ENCODE measurements at places on chromosomes 3 and 15. TPM values are rescaled to one million over a fixed set of nuclear protein-coding genes. Genes with fewer than 3 reads are reported as not detected.

DNA sequence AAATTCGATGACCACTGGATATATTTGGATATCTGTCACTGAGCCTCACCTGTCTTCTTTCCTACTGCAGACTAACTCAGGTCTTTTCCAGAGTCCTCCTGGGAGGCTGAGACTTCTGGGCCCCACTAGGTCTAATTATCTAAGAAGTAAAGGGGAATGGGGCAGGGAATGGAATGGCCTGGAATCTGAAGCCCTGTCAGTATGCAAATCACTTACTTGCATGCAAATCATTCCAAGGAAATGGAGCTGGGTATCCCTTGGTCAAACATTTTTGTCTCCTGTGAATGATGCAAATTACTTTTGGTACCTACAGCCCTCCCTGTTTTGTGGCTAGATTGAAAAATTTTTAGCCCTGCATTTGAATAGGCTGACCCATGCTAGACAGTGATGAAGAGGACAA is 5.3 kb upstream of the SPSB4 start:
- H3K36me3 ChIP-seq = no peaks in the 10 kb centered on the region
- H3K4me3 ChIP-seq = no peak overlapping the region
- no peaks in the 10 kb centered on the region for H3K27me3 ChIP-seq
- no peak for DNase-seq
- H3K4me1 ChIP-seq = no peaks in the 10 kb centered on the region

The ADAMTS9 gene
- 168 TPM for total RNA-seq

DNA sequence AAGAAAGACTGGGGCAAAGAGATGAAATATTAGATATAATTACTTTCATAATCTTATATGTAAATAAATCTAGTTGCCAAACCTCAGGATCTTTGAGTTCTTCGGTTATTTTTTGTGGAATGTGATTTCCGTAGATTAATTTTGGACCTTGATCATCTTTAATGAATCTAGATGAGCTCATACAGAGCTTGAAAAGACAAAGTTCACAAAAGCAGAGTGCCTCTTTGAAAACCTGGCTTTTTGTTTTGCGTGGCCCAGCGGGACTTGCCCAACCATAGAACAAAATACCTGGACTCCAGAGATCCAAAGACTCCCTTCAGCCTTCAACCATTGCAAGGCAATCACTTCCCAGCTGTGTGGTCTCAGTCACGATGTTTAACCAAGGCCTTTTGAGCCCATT is 54.8 kb upstream of the CHST2 start:
- H3K4me1 ChIP-seq = peaks cover 8% of the 10 kb centered on the region
- no peak overlapping the region for H3K4me3 ChIP-seq
- DNase-seq = no peak

The RPL39L gene
- 5.6 TPM for total RNA-seq

- H3K4me3 ChIP-seq = no peak overlapping the region
- no peaks in the 10 kb centered on the region for H3K36me3 ChIP-seq
- H3K27me3 ChIP-seq = no peaks in the 10 kb centered on the region
- peaks cover 6% of the 10 kb centered on the region for H3K4me1 ChIP-seq
- no peak for DNase-seq
- no peak overlapping the region for H3K27ac ChIP-seq
Observed at GRCh38 chr15:99445272-99445850, 120.4 kb upstream of the MEF2A start.
